ENCODE measurements at places on chromosomes 1 and 21. TPM values are rescaled to one million over a fixed set of nuclear protein-coding genes. Genes with fewer than 3 reads are reported as not detected.

GRCh38 chr21:38503583-38503982, 5.3 kb upstream of the ERG start:
- no peak for DNase-seq

DNA sequence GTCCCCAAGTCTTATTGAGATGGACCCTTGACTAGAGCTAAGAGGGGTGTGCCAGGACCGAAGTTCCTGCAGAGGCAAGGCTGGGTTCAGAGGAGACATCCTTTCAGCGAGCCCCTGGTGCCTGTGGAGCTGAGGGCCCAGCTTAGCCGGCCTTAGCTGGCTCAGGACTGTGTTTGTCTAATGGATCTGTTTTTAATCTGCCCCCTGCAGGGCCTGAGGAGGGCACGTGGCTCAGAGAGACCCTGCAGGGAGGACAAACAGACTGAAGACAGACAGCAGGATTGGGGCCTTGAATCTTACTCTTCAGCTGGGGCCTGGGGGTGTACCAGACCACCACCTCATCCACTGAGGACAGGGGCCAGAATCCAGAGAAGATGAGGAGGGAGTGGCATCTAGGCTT, 1.6 kb downstream of the CRABP2 start:
- no peak for DNase-seq

DNA sequence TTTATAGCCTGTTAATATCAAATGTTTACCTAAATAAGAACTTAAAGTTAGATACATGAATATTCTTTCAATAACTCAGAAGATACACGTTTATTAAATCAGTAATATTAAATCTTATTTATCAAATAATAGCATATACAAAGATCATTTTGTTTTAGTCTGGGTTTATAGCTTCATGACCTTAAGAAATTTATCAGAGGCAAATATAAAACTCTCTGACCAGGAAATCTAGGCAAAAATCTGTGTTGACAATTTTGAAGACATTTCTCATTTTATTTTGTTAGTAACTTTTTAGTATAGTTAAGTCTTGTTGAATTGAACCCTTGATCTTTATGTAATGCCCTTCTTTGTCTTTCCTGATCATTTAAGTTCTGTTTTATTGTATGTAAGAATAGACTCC, 46.4 kb downstream of the PRKACB start:
- no peak for DNase-seq

Gene C1orf210
- total RNA-seq, result not detected

Gene GBP7
- total RNA-seq, result not detected

Gene FCGR2B
- total RNA-seq, result 42.4 TPM

Measured in left cardiac atrium (tissue), 4 donors.